ENCODE measurements at places on chromosomes 16 and 17. TPM values are rescaled to one million over a fixed set of nuclear protein-coding genes. Genes with fewer than 3 reads are reported as not detected.

- DNase-seq: no peak
Measured at GRCh38 chr17:44642834-44643233, 13.4 kb upstream of the MEIOC start.

GRCh38 chr17:17921192-17922069 lies 50.8 kb downstream of the TOM1L2 start:
- peak; percentile 71 for DNase-seq

DNA sequence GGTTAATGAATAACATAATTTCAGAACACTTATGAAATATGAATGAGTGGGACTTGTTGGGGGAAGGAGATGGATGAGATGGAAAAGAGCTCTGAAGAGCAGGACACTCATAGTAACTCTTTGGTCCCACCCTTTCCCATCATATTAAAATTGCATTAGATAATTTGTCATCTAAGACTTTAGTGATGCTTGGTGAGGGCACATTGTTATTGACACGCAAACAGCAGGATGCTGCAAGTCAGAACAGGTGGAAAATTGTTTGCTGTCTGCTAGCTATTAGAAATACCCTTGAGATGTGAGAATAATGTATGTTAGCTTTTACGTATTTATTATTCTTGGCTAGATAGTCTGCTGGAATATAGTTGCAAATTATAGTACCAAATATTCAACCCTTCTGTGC lies 75.7 kb downstream of the TANC2 start:
- no peak for DNase-seq

- no peak for DNase-seq
Measured at GRCh38 chr17:7955414-7956227, 23.6 kb downstream of the CNTROB start.

- DNase-seq: no peak
Measured at GRCh38 chr17:17572010-17572785, 19.3 kb downstream of the PEMT start.

GRCh38 chr16:1471569-1472194 lies 3.1 kb downstream of the CLCN7 start:
- DNase-seq: no peak

DNA sequence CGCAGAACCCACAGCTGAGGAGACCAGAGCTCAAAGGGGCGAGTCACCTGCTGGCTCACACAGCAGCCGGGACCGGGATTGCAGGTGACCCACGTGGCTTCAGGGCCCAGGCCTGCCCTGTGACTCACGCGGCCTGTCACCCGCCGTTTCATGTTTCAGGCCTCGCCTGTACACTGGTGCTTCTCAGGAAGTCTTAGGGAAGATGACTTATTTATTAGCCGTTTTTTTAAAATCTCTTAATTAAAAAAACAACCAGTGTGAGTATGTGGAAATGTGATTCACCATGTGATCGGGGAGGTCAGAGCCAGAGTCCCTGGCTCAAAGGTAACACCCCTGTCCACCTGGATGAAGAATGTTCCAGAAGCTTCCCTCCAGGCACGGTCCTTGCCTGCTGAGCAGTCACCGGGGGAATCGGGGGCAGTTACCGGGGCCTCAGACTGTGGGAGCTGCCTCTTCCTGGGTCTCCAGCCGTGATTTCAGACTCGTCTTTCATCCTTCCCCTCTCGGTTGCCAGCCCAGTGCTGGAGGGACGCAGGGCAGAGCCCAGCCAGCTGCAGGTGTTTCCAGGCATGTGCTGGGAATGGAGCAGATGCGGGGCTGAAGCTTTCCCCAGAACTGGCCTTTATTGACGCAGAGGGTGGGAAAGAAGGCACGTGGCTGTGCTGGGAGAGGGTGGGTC lies 49.3 kb downstream of the CMIP start:
- no peak for DNase-seq

DNA sequence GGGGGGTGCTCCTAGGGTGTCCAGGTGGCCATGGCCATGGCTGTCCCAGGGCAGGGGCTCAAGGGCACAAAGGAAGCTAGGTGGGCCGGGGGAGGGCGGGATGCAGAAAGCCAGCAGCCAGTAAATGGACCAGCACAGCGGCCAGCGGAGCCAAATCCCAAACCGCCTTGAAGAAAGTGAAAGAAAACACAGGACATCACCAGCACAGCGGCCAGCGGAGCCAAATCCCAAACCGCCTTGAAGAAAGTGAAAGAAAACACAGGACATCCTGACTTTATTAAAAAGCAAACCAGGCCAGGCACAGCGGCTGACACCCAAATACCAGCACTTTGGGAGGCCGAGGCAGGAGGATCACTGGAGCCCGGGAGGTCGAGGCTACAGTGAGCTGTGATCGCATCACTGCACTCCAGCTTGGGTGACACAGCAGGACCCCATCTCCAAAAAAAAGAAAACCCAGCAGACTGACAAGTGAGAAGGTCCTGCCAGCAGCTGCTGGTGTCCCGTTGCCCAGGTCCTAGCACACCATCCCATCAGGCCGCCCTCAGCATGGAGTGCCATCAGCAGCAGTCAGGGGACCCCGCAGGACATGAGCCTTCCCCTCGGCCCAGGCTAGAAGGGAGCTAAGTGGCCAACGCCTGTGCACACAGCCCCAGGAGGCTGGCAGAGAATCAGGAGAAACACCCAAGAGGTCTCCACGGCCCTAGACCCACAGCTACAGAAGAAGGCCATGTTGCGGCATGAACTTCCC lies 17.0 kb downstream of the SLC38A10 start:
- no peak for DNase-seq

- no peak for DNase-seq
Measured at GRCh38 chr16:58417035-58417434, 24.8 kb downstream of the GINS3 start.

- no peak for DNase-seq
Measured at GRCh38 chr17:29577385-29578211, 9.1 kb downstream of the TP53I13 start.

GRCh38 chr17:37605081-37605480 lies 4.1 kb downstream of the SYNRG start:
- DNase-seq: no peak

DNA sequence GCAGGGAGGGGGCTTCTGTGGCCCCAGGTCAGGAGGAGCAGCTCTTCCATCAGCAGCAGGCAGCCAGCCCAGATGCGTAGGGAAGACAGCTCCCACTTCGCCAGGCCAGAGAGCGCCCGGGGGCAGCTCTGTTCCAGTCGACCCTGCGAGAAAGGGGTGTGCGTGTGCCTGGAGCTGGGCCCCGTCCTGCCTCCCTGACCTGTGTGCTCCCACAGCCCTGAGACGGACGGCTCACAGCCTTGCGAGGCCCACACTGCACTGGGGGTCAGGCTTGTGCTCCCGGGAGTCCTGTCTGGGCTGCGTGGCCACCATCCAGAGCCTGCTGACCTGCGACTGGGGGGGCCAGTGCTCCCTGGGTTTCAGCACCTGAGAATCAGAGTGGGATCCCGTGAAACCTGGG lies 469 bp upstream of the MSLN start:
- no peak for DNase-seq

DNA sequence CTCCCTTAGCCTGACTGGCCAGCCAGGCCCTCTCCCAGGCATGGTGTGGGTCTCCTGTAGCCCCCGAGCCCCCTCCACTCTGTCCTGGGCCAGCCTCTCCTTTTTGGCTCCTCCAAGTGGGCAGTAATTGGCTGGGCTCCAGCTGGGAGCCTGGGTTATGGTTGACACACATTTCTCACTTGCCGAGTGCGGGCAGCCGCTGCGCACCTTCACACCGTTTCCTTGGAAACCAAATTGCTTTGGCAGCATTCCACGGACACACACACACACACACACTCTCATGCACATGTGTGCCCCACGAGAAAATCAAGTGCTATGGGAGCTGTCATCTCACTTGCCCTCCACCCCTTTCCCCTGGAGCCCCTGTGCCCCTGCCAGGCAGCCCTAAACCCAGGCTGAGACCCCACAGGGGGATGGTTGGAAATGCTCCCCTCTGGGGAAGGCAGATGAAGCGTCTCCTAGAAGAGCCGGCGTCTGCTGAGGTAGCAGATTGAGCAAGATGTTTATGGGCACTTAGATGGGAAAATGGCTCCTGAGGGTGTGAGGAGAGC lies 402.7 kb upstream of the TNRC6C start:
- DNase-seq: peak; percentile 71

GRCh38 chr17:45284176-45285140 lies 22.6 kb upstream of the SPATA32 start:
- DNase-seq: peak; percentile 85

GRCh38 chr16:27217256-27217655 lies 13.9 kb downstream of the KDM8 start:
- no peak for DNase-seq

- DNase-seq: no peak
Measured at GRCh38 chr16:70715860-70716357, 30.1 kb upstream of the MTSS2 start.

- DNase-seq: no peak
Measured at GRCh38 chr16:77834635-77835540, 46.5 kb downstream of the VAT1L start.

DNA sequence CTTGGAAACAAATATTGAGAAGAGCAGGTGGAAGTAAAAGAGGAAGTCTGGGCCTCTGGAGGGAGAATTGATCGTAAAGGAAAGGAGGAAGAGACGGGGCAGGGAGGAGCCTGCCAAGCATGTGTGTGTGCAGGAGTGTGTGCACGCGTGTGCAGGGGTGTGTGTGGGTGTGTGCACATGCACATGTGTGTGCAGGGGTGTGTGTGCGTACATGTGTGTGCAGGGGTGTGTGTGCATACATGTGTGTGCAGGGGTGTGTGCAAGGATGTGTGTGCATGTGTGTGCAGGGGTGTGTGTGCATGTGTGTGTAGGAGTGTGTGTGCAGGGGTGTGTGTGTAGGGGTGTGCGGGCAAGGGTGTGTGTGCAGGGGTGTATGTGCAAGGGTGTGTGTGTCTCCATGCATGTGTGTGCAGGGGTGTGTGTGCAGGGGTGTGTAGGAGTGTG lies 10.0 kb downstream of the CEP295NL start:
- DNase-seq: no peak

DNA sequence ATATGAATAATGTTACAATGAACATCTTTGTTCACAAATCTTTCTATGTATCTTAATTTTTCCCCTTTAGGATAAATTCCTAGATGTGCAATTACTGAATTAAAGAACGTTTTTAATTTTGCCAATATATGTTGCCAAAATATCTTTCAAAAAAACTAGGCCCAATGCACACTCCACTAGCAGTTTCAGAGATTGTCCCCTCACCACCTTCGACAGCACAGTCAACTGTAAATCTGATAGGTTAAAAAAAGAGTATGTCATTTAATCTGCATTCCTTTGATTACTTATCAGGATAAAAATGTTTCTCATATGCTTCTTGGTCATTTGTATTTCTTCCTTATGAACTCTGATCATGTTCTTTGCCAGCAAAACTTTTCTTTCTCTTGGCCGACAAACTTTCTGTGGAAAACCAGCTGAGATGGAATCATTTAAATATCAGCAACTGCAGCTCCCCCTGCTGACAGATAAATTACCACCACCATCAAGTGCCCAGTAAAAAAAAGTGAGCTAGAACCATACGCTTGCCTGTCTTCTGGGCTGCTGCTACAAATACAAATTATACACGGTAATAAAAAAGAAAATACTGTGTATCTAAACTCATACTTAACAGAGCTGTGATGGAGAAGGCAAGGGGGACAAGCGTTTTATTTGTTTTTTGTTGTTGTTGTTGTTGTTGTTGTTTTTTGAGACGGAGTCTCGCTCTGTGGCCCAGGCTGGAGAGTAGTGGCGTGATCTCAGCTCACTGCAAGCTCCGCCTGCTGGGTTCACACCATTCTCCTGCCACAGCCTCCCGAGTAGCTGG lies 19.6 kb upstream of the KANSL1 start:
- DNase-seq: peak; percentile 81

- DNase-seq: no peak
Measured at GRCh38 chr17:16215965-16216316, 607 bp upstream of the NCOR1 start.

ABCA9 gene
- total RNA-seq: 11.1 TPM

TOP2A gene
- total RNA-seq: 2.3 TPM

KCNJ18 gene
- not detected for total RNA-seq

PLEKHG4 gene
- total RNA-seq: 6.2 TPM

SCNN1B gene
- total RNA-seq: 1.7 TPM

RANBP10 gene
- total RNA-seq: 7.5 TPM

ZNF385C gene
- total RNA-seq: not detected

Measured in sigmoid colon (tissue), 7 donors.